Heart left ventricle (tissue), 16 donors: ENCODE measurements at places on chromosomes 16 and 17.

DNA sequence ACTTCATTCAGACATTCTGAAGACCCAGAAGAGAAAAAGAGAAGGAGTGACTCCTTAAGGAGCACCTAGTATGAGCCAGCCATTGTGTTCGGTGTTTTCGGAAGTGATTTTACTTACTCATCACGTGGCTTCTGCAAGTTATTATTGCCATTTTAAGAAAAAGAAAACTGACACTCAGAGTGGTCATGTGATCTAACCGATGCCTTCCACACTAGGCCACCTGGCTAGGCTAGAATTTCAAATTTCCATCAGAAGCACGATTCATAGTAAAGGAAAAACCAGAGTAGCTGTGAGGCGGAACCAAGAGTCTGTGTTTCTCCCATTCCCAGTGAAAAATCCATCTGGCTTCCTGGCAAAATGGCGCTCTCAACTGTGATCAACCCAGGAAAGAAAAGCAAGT lies 32.0 kb downstream of the GTF3C1 start:
- DNase-seq = no peak

- no peak for DNase-seq
These were observed 58.5 kb downstream of the TBC1D16 start for GRCh38 chr17:79977161-79977631.

GRCh38 chr17:62049299-62049698 lies 15.8 kb downstream of the MED13 start:
- DNase-seq = no peak

GRCh38 chr16:75237398-75238131 lies 13.9 kb downstream of the BCAR1 start:
- DNase-seq = no peak

GRCh38 chr17:72030067-72030899 lies 90.5 kb upstream of the SOX9 start:
- peak; percentile 35 for DNase-seq

- DNase-seq = no peak
These were observed 3.6 kb downstream of the APOBR start for GRCh38 chr16:28497861-28498599.

DNA sequence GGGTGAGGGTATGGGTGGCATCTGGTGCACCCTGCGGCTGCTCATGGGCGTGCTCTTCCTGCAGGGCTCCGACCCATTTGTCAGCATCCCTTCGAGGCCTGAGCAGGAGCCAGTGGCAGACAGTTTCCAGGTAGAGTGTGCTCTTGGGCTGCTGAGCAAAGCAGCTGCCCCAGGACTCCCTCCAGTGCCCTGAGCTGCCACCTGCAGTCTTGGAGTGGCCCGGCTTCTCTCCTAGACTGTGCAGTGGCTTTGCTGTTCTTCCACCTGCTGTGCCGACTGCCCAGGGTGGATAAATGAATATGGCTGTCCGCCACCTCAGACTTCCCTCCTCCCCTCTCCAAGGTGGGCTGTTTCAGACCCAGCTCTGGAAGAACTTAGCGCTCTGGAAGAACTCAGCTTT lies 10.8 kb upstream of the JPT2 start:
- DNase-seq = no peak

DNA sequence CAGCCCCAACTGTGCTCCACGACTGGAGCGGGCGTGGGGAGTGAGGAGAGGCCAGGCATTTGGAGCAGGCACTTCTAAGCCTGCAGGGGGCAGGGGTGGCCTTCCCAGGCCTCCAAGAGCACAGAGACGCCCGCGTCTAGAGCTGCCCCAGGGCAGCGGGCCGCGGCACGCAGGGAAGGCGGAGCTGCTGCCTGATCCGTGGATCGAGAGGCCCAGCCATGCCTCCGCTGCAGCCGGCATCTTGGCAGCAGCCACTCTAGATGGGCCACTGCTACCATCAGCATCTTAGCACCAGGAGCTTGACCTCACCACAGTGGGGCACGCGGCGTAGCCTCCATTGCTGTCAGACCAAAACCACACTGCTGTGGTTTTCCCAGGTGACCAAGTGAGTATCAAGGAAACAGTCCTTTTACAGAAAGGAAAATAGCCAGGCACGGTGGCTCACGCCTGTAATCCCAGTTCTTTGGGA lies 20.4 kb upstream of the WDR45B start:
- DNase-seq = peak; percentile 82
